ENCODE measurements at places on chromosomes 3 and 15.

DNA sequence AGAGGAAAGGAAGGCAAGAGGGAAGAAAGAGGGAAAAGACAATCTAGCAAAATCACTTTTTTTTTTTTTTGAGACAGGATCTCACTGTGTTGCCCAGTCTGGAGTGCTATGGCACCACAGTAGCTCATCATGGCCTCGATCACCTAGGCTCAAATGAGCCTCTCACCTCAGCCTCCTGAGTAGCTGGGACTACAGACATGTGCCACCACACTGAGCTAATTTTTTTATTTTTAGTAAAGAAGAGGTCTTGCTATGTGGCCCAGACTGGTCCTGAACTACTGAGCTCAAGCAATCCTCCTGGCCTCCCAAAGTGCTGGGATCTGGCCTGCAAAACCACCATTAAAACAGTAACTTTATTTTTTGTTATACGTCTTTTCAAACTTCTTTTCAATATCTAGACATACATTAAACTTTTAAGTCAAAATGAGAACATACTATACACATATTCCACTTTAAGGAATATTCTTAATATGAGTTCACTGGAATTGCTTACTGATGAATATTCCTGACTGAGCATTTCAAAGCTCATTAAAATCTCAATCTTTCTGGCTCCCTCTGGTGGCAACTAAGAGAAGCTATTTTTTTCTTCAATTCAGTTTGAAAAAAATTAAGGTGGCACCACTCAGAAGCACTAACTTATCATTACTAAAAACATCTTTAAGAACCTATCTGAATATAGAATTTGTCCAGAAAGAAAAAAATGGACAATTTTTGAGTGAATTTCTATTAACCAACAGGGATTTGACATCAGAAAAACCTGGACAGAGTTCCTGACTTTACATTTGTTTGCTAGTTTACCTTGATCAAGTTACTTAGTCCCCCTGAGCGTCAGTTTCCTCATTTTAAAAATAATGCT lies 40.9 kb downstream of the UACA start:
- DNase-seq, result no peak

- DNase-seq, result no peak
Observed at GRCh38 chr3:187831125-187832051, 86.1 kb upstream of the BCL6 start.

DNA sequence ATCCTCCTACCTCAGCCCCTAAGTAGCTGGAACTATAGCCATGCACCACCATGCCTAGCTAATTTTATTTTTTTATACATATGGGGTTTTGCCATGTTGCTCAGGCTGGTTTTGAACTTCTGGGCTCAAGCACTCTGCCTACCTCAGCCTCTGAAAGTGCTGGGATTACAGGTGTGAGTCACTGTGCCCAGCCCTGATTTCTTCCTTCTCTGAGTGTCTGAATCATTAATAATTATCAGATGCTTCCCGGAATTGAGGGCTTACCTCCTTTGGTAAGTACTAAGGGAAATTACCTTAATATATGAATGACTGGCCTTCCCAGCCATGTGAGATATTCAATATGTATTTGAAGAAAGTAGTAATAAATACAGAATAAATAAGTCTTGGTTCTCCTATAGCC lies 7.2 kb downstream of the CLPX start:
- no peak for DNase-seq

DNA sequence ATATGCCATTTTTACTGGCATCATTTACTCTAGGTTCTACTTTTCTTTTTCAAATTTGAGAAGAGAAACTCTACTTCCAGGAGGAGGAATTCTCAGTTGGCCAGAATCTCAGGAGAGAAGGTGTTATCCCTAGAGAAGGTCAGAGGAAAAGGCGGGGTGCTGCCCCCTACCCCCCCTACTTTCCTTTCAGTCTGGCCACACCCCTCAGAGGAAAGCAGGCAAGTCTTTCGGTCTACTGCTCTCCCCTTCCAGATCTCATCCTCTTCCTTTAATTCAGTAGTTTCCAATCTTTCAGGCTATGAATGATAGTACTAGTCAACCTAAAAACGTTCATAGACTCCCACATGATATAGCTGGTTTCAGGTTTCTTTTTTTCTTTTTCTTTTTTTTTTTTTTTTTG lies 366.5 kb upstream of the TBL1XR1 start:
- no peak for DNase-seq

- no peak for DNase-seq
Observed at GRCh38 chr3:127822041-127822681, at the start of gene MGLL. Gene MGLL, minus strand, starts transcription at chr3:127822515. Its CDS starts 197 bp downstream, at chr3:127822318.

GRCh38 chr15:71338265-71338664 lies 223.0 kb downstream of the THSD4 start:
- DNase-seq, result no peak

- no peak for DNase-seq
Observed at GRCh38 chr3:46811615-46812236, 51.5 kb downstream of the MYL3 start.

DNA sequence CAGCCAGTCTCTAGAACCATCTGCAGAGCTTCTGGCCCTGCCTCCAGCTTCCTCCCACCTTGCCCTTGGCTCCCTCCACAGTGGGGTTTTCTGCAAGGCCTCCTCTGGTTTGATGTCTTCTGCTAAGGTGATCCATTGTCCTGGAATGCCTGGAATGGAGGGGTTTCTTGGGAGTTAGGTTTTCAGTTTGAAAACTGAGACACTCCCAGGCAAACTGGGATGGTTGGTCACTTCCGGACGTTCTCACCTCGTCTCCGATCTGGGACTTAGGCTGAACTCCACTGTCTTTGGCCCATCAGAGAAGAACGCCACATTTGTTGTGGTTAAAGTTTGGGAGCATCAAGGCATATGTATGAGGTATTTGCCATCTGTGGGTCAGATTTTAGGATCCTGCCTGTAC lies 77.4 kb upstream of the KLHL25 start:
- no peak for DNase-seq

DNA sequence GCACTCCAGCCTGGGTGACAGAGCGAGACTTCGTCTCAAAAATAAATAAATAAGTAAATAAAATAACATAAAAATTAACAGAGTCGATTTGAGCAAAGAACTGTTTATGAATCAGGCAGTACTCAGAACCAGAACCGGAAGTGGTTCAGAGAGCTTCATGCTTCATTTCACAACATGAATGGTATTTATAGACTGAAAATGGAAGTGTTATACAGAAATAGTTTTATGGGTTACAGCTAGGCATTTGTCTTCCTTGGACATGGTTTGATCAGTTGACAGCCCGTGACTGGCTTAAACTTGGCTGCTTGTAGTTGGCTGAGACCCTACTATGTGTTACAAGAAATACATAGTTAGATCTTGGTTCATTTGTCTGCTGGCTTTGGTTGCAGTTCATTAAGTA lies 216.0 kb upstream of the MCTP2 start:
- DNase-seq, result no peak

DNA sequence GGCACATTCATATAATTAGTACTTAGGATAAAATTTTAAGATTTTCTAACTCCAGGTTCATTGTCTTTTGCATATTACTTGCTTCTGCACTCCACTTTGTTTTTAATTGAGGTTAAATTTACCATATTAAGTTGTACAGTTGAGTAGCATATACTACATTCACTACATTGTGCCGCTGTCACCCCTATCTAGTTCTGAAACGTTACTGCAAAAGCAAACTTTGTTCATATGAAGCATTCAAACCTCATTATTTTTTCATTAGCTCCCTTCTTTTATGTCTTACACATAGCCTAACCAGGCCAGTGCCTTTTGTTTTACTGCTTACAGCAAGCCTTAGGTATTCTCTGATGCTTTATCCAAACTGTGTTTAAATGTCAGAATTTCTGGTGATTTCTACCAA lies 183.1 kb upstream of the CGNL1 start:
- no peak for DNase-seq

Measured in T follicular helper cell (primary cell).